NCI-H510A treated with DMSO at 0.1 percent for 48 hours (cell line): ENCODE measurements at places on chromosomes 6 and 20.
A peak's percentile ranks its signal among the peaks of the same experiment; 100 is the strongest.

GRCh38 chr6:145963216-145964068 is 716 bp downstream of the SHPRH start:
- DNase-seq = peak; percentile 14

GRCh38 chr6:75281653-75282052 is 2.9 kb downstream of the TMEM30A start:
- DNase-seq = no peak

DNA sequence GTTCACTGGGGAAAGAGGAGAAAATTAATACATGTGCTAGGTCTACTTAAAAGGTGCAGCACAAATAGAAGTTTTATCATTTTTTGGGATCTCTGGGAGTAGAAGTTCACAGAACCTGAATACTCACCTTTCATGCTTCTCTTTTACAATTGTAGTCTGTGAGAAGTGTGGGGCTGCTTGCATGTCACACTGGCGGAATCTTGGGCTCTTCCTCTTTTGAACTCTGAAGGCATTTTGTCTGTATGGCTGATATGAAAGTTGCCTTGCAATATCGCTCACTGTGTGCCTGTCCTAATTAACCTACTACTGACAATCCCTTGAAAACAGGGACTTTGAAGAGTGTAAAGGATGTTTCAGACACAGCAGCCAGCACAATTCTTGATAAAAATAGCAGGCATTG is 65.9 kb upstream of the CLDN20 start:
- no peak for DNase-seq

- no peak for DNase-seq
Observed at GRCh38 chr6:72855471-72855870, 233.6 kb downstream of the KCNQ5 start.

GRCh38 chr20:2890742-2891141 is 17.5 kb downstream of the PTPRA start:
- no peak for DNase-seq

GRCh38 chr20:22681591-22682248 is 97.3 kb upstream of the FOXA2 start:
- DNase-seq = no peak

GRCh38 chr6:100924534-100925227 is 43.6 kb upstream of the ASCC3 start:
- DNase-seq = no peak

DNA sequence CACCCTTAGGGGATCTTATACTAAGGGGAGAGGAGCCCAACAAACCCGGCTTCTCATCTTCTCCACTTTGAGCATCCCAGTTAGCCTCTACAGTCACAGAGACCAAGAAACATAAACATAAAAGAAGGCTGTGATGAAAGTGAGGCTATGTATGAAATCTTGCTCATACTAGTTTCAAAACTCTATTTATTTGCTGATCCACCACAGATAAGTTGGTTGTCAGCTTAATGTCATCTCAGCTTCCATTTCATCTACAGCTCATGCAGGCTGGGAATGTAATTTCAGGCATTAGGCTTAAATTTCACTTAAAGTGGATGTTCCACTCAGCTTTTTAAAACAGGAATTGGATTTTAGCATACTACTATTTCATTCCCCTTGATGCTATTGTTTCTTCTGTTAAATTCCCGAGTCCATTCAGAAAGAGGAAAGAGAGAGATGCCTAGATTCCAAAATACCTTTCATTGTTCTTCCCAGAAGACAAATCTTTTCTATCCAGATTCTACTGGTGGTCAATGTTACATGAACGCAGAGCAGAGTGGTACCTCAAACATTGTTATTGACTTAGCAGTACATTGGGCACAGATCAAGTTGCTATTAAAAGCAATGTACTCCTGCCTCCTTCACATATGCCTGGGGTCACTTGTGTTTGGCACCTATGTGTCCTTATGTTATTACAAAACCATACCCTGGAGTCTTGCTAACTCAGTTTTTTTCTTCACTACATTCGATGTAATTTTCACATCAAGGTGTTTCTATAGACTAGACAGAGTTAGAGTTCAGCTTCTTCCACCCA is 149.0 kb downstream of the HACE1 start:
- peak; percentile 72 for DNase-seq

GRCh38 chr20:12166053-12166717 is 248.5 kb downstream of the BTBD3 start:
- no peak for DNase-seq

- DNase-seq = no peak
Observed at GRCh38 chr6:16947375-16948015, 154.4 kb upstream of the STMND1 start.

DNA sequence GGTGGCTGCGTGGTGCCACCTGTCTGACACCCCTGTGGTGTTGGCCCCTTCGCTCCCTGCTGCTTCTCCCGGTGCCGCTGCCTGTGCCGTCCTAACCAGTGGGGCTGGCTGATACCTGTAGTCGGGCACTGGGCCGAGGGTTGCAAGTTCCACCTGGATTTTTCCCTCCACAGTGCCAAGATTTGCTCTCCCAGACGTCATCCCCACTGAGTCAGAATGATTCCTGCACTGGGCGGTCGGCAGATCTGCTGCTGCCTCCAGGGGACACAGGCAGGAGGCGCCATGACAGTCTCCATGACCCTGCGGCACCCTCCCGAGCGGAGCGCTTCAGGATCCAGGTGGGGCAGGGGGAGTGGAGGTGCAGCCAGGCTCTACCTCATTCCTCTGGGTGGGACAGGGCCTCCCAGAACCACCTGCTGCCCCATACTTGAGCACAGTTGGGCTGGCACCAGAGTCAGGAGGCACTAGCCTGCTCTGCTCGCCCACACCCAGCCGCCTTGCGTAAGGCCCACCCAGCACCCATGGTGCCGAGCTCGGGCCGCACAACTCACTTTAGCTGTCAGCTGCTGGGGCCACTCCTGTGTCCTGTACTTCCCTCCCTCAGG is 60.2 kb downstream of the TCP11 start:
- DNase-seq = no peak

DNA sequence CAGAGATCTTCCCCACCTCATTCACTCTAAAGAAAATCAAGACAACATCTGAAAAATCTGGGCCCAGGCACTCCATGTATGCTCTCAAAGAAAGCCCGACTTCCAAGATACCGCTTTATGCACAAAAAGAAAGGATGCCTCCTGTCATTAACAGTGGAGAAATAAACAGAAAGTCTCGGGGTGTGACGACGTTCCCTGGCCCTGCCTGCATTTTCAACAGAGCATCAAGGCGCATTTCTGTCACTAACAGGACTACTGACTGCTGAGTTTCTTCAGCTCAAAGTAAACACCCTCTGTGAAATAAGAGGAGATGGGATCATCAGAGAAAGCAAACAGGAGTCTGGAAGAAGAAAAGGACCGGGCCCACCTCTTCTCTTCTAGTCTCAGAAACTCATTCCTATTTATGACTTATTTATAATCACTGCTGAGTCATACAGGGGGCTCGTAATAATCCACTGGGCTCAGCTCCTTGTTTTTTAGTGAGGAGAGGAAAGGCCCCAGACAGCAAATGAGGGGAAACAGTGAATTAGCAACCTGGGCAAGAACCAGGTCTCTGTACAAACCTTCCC is 99.7 kb downstream of the ZMYND8 start:
- DNase-seq = no peak

- DNase-seq = no peak
Observed at GRCh38 chr20:50213531-50214106, 23.0 kb downstream of the CEBPB start.

DNA sequence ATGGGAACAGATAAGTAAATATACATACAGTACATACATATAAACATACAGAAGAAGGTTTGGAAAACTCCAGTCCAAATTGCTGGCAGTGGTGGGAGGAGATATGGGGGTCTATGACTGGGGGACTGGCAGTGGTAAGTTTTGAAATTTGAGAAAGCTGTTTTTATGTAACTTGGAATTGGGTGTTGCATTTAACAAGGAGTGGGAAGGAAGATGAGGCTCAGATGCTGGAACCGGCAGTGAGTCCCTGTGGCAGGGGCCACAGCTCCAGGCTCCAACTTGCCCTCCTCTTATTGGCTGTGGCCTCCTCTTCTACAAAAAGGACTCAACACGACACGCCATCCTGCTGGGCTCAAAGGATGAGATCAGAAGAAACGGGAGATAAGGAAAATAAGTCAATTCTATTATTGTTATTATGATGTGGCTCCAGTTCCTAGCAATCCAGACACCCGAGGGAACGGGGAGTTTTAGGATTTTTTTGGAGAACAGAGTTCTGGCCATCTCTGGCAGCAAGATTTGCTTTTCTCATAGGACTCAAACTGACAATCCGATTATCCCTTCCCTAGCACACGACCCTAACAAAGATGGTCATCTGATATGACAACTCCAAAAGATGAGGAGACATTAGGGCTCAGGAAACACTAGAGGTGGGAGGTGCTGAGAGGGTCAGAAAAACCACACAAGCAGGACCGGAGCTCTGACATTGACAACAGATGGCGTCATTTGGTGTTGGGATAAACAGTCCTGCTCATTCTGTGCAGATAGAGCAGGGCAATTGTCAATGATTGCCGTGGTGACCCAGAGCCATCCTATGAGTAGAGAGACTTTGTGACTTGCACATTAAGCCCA is 6.0 kb upstream of the TGM2 start:
- DNase-seq = no peak

GRCh38 chr20:57835074-57835452 is 125.2 kb upstream of the PMEPA1 start:
- DNase-seq = no peak

DNA sequence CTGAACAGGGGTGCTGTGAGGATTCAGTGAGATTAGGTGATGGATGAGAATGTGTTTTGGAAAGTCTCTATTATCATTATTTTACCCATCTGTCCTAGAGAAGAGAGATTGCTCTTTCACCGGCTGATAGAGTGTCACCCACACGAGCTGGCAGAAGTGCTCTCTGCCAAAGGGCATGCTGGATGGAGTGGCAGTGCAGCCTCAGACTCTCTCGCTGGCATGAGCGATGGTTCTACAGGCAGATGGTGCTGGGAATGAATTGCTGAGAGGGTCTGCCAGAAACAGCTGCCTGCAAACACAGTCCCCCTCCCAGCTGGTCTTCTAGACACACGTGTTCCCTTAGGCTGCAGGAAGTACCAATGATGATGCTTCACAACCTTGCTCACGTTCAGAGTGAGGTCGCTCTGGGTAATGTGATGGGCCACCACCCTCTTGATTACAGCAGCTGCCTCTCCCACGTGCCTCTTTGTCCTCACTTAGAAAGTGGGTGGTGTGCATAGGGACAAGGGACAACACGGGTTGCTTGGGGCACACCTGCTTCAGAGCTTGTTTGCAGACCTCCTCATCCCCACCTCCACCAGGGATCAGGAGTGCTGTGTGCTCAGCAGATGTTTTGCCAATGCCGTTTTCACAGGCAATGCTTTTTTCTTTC is 84.7 kb downstream of the FOXA2 start:
- DNase-seq = peak; percentile 98
